Esophagus squamous epithelium (tissue), 5 donors: ENCODE measurements at places on chromosomes 12 and 14.

- DNase-seq = no peak
Observed at GRCh38 chr12:119589634-119590033, 3.9 kb upstream of the TMEM233 start.

DNA sequence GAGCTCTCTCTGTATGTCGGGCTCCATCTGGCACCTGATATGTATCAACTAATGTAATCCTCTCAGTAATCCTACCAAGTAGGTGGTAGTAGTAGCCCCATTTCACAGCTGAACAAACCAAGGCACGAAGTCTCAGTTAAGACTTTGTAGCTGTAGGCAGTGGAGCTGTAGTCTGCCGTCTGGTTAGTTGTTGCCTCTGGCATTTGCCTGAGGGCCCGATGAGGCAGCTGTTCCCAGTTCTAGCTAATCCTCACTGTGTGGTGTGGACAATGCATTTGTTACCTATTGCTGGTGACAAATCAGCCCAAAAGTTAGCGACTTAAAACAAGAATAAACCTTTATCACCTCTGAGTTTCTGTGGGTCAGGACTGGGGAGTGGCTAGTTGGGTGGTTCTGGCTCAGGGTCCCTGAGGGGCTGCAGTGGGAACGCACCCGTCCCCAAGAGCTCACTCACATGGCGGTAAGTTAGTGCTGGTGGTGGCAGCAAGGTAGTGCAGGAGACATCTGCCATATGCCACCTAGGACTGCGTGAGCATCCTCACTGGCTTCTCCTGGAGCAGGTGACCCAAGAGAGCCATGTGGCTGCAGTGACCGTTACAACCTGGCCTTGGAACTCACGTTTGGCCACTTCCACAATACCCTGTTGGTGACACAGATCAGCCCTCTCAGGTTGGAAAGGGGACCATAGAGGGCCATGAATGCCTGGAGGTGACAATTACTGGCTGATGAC lies 5.6 kb downstream of the AACS start:
- DNase-seq = no peak

GRCh38 chr14:85319101-85319500 lies 210.8 kb upstream of the FLRT2 start:
- no peak for DNase-seq

DNA sequence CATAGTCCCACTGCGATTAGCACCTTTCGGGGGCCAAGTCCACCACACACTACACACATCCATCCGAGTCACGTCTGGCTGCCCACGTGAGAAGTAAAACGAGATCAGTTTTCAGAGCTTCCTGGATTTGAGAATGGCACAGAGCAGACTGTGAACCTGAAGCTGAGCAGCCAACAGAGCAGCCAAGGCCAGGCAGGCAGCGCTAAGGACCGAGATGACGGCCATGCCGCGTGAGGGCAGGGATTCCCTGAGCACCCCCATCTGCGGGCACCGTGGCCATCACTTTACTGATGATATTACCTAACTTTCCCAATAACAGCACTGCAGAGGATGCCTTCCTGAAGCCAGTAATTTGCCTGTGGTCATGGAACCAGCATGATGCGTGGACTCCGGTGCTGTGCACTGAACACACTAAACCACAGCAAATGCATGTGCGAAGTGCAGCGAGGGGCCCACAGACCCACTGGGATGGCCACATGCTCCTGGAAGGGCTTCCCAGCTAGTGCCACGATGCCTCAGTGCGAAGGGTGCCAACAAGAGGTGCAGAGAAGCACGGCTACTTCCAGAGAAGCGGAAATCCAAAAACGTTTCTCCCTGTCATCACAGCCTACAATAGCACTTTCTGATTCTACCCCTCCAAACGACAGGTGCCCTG lies 56.0 kb downstream of the RNF34 start:
- DNase-seq = no peak

GRCh38 chr12:118299791-118300460 lies 72.8 kb downstream of the TAOK3 start:
- DNase-seq = no peak

DNA sequence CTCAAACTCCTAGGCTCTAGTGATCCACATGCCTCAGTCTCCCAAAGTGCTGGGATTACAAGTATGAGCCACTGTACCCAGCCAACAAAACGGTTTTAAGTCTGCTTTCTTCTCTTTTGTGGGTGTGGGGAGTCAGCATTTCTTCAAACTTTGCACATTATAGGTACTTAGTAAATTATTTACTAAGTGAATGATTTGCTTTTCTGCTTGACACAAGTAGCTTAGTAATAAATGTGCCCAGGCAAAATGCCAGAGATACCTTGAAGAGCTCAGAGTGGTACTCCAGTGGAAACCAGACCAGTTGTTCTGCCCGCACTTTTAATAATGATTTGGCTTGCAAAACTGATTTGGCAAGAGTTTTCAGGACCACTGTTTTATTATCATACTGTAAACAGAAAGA lies 15.0 kb downstream of the DEPDC4 start:
- DNase-seq = no peak
